ENCODE measurements at places on chromosomes 11 and 22. TPM values are rescaled to one million over a fixed set of nuclear protein-coding genes. Genes with fewer than 3 reads are reported as not detected.

Gene PRAME
- total RNA-seq: not detected

Gene HOATZ
- total RNA-seq: not detected

Gene PKDREJ
- total RNA-seq: not detected

Gene PATE4
- not detected for total RNA-seq

Gene CDC45
- 22.2 TPM for total RNA-seq

Gene RASSF10
- not detected for total RNA-seq

Measured in myometrial cell (primary cell).